B cell (primary cell): ENCODE measurements at places on chromosomes 7 and 10. TPM values are rescaled to one million over a fixed set of nuclear protein-coding genes. Genes with fewer than 3 reads are reported as not detected.
A peak's percentile ranks its signal among the peaks of the same experiment; 100 is the strongest.

Gene PLCE1
- total RNA-seq: not detected in 2 replicates

Gene PTF1A
- total RNA-seq: not detected in 2 replicates

DNA sequence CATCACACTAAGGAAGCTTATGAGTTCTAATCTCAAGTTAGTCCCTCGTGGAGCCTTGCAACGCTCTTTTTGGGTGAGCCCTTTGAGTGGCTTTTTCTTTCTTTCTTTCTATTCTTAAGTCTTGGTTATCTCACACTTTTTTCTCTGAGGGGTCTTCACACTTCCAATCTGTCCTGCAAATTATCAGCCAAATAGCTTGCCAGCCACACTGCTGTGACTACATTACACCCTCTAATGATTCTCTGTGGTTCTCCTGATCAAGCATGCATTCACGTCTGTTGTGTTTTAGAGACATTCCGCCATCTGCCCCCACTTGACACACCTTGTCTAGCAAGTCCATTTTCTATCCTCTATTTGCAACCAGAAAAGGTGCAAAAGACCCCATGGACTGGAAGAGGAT, 340.2 kb downstream of the THSD7A start:
- H3K27ac ChIP-seq: no peak overlapping the region
- DNase-seq: no peak
- no peak overlapping the region for H3K4me3 ChIP-seq
- H3K27me3 ChIP-seq: no peaks in the 10 kb centered on the region

DNA sequence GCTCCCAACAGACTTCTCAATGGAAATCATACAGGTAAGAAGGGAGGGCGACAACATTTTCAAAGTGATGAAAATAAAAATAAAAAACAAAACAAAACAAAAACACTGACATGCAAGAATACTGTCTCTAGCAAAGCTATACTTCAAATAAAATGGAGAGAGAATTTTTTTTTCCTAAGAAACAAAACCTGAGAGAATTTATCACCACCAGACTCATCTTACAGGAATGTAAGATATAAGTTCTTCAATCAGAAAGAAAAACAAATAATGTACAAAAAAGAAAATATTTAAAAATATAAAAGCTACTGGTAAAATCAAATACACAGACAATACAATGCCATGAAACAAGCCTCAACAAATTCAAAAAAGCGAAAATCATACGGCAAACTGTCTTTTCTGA, 113.2 kb downstream of the NRBF2 start:
- H3K27me3 ChIP-seq: no peaks in the 10 kb centered on the region
- H3K4me1 ChIP-seq: peaks cover 52% of the 10 kb centered on the region
- H3K27ac ChIP-seq: no peak overlapping the region
- H3K4me3 ChIP-seq: no peak overlapping the region
- no peak for DNase-seq

Gene ZNF425
- total RNA-seq: 2.8 and 3.3 TPM in 2 replicates

GRCh38 chr10:122850705-122851640, 5.3 kb upstream of the CUZD1 start:
- no peaks in the 10 kb centered on the region for H3K4me1 ChIP-seq
- no peaks in the 10 kb centered on the region for H3K27me3 ChIP-seq
- no peak for DNase-seq
- H3K4me3 ChIP-seq: no peak overlapping the region
- peaks cover 22% of the 10 kb centered on the region for H3K36me3 ChIP-seq

GRCh38 chr7:64908358-64908757, 5.3 kb downstream of the ZNF273 start:
- peak overlapping the region; percentile 43 for H3K27ac ChIP-seq
- no peaks in the 10 kb centered on the region for H3K36me3 ChIP-seq
- no peaks in the 10 kb centered on the region for H3K27me3 ChIP-seq
- no peak overlapping the region for H3K4me3 ChIP-seq

DNA sequence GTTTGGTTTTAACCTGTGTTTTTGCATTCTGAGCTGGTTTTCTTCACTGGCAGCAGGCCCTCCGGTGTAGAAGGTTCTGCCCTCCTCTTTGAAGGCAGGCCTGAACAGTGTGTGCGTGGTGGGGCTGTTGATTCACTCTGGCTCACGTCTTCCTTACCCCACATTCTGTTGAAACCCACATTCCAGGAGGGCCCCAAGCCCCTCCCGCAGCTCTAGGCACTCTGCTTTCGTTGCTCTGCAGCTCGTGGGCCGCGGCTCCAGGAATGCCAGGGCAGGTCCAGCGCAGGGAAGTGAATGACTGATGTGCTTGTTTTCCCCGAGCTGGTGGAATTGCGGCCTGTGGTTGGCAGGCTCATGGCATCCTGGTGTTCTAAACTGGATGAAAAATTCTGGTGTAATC, 49.0 kb downstream of the HTRA1 start:
- no peak overlapping the region for H3K27ac ChIP-seq
- no peak overlapping the region for H3K4me3 ChIP-seq
- no peaks in the 10 kb centered on the region for H3K4me1 ChIP-seq
- no peak for DNase-seq
- no peaks in the 10 kb centered on the region for H3K27me3 ChIP-seq

Gene STX1A
- total RNA-seq: 3.0 and 3.1 TPM in 2 replicates

DNA sequence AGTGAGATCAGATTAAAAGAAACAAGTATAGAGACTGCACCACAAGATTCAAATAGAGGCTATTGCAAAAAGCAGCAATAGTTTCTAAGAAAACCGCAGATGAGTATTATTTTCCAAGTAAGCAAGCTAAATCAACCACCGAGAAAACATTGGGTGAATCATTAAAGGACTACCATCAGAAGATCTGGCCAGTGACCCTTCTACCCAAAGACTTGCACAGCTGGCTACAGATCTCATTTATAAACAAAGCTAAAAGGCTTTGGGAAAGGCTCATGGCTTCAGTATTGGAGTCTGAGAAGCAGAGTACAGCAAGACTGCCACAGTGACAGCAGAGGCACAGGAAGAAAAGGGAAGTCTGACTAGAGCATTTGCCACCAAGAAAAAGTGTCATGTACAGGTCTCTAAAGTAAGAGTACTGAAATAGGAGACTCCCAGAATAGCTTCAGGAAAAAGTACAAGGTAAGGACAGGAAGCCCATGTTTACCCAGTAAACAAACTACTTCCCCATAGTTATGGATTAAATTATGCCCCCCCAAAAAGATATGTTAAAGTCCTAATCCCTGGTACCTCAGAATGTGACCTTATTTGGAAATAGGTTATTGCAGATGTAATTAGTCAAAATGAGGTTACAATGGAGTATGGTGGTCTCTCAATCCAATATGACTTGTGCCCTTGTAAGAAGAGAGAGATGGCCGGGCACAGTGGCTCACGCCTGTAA, 19.0 kb downstream of the STEAP1 start:
- no peaks in the 10 kb centered on the region for H3K4me1 ChIP-seq
- no peak overlapping the region for H3K27ac ChIP-seq
- H3K4me3 ChIP-seq: no peak overlapping the region
- DNase-seq: no peak
- no peaks in the 10 kb centered on the region for H3K36me3 ChIP-seq
- no peaks in the 10 kb centered on the region for H3K27me3 ChIP-seq

Gene PGAM1
- 80.3 and 83.4 TPM in 2 replicates for total RNA-seq
